DND-41 (cell line): ENCODE measurements at places on chromosomes 7 and 10.

GRCh38 chr10:3786295-3787015, 1.4 kb upstream of the KLF6 start:
- peaks cover 33% of the 10 kb centered on the region for H3K36me3 ChIP-seq
- H3K4me3 ChIP-seq = peak overlapping the region; percentile 66
- peak overlapping the region; percentile 97 for H3K27ac ChIP-seq
- peaks cover 26% of the 10 kb centered on the region for H3K4me1 ChIP-seq
- peak; percentile 32 for DNase-seq
- H3K27me3 ChIP-seq = no peaks in the 10 kb centered on the region

DNA sequence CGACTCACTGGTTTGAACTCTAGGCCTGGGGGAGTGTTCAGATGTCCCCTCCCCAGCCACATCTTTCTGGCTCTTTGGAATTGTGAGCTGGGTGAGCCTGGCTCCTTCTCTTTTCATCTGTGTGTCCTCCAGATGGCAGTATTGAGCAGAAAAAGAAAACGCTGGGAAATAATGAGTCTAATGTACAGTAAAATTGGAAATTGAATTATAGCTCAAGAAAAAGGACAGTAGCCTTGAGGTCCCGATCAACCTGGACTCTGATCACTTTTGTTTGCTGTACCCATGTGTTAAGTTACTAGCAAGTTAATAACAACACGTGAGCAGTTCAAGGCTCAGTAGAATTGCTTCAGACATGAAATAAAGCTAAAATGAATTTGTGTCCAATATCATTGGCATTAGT, 77.9 kb downstream of the SNX10 start:
- peaks cover 12% of the 10 kb centered on the region for H3K36me3 ChIP-seq
- H3K27me3 ChIP-seq = no peaks in the 10 kb centered on the region
- DNase-seq = peak; percentile 56
- H3K4me3 ChIP-seq = peak overlapping the region; percentile 55
- H3K4me1 ChIP-seq = peaks cover 20% of the 10 kb centered on the region

GRCh38 chr7:139893461-139893860, 64.4 kb downstream of the TBXAS1 start:
- no peaks in the 10 kb centered on the region for H3K27me3 ChIP-seq
- H3K36me3 ChIP-seq = no peaks in the 10 kb centered on the region
- no peak overlapping the region for H3K4me3 ChIP-seq
- H3K27ac ChIP-seq = no peak overlapping the region
- DNase-seq = no peak

DNA sequence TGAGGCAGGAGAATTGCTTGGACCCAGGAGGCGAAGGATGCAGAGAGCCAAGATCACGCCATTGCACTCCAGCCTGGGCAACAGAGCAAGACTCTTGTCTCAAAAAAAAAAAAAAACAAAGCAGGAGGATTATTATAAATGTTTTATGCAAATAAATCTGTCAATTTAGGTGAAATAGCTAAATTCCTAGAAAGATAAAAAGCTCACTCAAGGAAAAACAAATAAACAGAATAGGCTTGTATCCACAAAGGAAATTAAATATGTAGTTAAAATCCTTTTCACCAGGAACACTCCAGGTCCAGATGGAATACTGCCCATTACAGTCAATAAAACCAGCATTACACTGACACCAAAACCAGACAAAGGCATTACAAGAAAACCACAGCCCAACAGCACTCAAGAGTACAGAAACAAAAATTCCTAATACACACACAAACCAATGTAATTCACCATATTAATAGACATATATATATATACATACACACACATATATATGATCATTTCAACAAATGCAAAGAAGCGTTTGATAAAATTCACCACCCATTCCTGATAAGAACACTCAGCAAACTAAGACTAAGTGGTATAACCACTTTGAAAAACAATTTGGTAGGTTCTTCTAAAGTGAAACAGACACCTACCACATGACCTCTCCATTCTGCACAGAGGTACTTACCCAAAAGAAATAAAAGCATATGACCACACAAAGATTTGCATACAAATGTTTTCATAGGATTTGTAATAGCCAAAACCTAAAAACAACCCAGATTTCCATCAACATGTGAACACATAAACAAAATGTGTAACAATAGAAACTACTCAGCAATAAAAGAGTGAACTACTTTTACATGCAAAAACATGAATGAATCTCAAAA, 38.8 kb downstream of the ABI1 start:
- DNase-seq = no peak
- H3K4me3 ChIP-seq = no peak overlapping the region
- no peaks in the 10 kb centered on the region for H3K4me1 ChIP-seq

DNA sequence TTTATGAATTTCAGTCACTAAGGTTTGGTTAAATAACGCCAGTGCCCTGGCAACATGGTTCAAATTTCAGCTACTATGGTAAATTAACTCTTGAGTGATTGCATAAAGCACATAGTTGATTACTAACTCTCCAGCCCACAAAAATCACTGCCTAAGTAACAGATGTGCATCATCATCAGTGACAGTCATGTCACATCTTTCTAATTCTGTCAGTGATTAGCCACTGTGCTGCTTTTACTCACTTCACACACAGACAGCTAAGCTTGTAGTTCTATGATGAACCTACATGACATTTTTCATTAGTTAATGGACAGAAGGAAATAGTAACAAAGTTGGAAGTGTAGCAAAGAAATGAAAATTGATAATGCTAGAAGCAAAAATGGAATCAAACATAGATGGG, 108.9 kb downstream of the DNAH11 start:
- no peaks in the 10 kb centered on the region for H3K27me3 ChIP-seq
- H3K27ac ChIP-seq = no peak overlapping the region
- no peak for DNase-seq
- no peaks in the 10 kb centered on the region for H3K36me3 ChIP-seq
- H3K4me1 ChIP-seq = no peaks in the 10 kb centered on the region

DNA sequence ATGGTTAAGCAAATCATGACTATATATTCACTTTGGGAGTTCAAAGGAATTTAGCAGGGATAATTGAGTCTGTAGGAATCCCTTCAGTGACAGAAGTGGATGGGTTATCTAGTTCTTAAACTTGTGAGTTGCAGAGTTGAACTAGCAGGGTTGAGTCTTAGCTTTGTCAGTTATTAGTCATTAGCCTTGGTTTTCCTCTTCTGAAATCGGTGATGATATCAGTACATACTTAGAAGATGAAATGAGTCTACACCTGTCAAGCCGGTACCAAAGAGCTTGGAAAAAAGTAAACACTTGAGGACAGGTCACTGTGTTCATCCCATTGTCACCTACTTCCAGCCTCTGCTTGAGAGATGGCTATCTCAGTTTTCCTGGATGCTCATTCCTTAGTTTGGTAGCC, 73.5 kb downstream of the BUB3 start:
- H3K36me3 ChIP-seq = no peaks in the 10 kb centered on the region
- no peaks in the 10 kb centered on the region for H3K4me1 ChIP-seq

DNA sequence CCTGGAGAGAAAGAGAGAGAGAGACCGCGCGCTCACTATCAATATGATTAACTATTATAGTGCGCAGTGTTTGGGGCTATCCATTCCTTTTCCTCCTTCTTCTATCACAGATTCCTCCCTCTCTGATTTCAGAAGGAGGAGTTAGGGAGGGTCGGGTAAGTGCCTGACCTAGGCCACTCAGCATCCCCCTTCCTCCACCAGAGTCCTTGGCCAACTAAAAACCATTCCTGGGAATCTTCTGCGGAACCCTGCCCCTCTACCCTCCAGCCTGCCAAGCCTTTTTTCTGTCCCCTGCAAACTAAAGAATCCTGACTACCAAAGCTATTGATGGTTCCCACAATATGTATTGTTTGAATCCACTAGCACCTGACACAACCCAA, 256.2 kb upstream of the NFE2L3 start:
- H3K4me3 ChIP-seq = no peak overlapping the region
- H3K27me3 ChIP-seq = peaks cover 6% of the 10 kb centered on the region
- no peak overlapping the region for H3K27ac ChIP-seq

- no peak overlapping the region for H3K4me3 ChIP-seq
- DNase-seq = no peak
- H3K36me3 ChIP-seq = no peaks in the 10 kb centered on the region
- H3K27me3 ChIP-seq = no peaks in the 10 kb centered on the region
Observed at GRCh38 chr7:15204421-15204820, 301.9 kb upstream of the DGKB start.

DNA sequence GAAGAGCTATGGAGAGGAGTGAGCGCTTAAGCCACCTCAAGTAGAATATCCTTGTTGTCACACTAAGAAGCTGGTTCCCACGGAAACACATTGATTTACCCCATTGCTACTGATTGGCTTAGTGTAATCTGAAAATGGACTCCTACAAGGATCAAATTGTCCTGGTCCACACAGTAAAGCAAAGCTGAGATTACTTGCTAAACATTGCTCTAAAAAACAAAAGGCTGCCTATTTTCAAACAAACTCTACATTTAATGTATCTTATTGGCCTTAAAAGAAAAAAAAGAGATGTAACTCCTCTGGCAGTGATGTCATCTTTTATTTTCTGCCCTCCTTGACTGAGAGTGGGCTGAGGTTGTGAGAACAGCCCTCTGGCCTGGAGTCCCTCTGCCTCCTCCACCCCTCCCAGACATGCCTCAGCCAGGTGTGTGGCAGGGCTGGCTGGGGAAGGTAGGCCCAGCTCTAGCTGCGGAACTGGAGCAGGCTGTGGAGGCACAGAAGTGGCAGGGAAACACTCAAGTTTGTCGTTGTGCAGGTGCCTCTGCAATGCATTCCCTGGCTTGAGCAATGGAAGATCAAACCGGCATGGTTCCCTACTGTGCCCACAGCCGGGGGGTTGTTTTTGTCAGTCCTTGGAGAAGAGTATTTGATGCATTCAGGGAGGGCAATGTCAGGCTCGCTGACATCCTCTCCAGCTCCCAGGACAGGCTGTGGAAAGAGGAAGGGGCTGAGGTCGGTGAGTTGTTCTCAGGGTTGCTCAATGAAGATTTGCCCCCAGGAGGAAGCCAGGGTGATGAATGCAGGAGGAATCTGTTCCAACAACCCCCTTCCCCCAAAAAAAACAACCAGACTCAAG, 9.1 kb downstream of the KLF6 start:
- H3K27me3 ChIP-seq = no peaks in the 10 kb centered on the region
- peaks cover 32% of the 10 kb centered on the region for H3K4me1 ChIP-seq
- peak overlapping the region; percentile 7; the same call in 1 of the 2 replicates for H3K27ac ChIP-seq
- H3K36me3 ChIP-seq = peaks cover 64% of the 10 kb centered on the region
- no peak overlapping the region for H3K4me3 ChIP-seq

DNA sequence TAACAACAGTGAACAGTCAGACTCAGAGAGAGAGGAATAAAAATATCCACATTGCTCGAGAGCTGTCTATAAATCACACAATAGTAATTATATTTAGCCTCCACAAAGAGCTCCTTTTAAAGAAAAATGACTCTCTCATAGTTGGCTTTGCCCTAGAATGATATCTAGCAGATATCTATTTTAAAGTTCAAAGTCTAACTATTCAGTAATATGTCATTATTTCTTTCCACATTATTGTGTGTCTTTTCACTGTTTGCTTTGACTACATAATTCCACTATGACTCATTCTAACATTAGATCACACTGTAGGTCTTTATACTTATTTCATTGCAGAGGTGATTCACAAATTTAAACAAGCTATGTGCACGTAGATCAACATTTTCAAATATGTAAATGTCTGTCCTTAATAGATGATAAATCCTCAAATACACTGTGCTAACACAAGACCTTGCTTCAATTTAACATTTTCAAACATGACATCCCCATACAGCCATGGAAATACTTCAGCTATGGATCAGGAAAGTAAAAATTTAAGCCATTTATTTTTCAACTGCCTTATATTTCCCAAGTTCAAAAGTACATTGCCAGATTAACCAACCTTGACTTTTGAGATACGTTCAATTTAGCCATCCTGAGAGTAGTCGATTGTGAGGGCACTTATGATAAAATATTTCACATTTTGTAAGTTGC, 99.9 kb upstream of the AKR1E2 start:
- no peaks in the 10 kb centered on the region for H3K4me1 ChIP-seq
- H3K27me3 ChIP-seq = no peaks in the 10 kb centered on the region
- H3K36me3 ChIP-seq = no peaks in the 10 kb centered on the region
- no peak for DNase-seq

- H3K27me3 ChIP-seq = no peaks in the 10 kb centered on the region
- no peaks in the 10 kb centered on the region for H3K4me1 ChIP-seq
- DNase-seq = no peak
- no peaks in the 10 kb centered on the region for H3K36me3 ChIP-seq
- no peak overlapping the region for H3K27ac ChIP-seq
- H3K4me3 ChIP-seq = no peak overlapping the region
Observed at GRCh38 chr7:48088559-48089045, 463 bp upstream of the UPP1 start.

- no peaks in the 10 kb centered on the region for H3K4me1 ChIP-seq
- no peak overlapping the region for H3K27ac ChIP-seq
- no peak overlapping the region for H3K4me3 ChIP-seq
Observed at GRCh38 chr10:68516766-68517165, 10.6 kb downstream of the SLC25A16 start.

DNA sequence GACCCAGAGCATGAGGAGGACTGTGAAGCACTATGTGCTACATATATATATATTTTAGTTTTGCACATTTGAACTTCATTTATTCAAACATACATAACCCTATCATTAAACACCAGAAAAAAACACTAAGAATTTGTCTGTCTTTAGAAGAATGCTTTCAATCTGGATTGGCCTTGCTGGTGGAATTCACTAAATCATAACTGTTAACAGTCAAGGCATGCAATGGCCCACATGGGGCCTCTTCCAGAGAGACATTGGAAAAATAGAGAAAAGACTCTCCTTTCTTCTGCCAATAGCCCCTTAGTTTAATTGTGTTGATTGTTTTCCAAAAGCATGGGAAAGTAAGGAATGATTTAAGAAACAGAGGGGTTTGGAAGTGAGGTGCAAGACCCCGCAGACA, 77.9 kb downstream of the MRPL32 start:
- H3K27ac ChIP-seq = no peak overlapping the region
- H3K27me3 ChIP-seq = peaks cover 3% of the 10 kb centered on the region
- no peaks in the 10 kb centered on the region for H3K36me3 ChIP-seq
- H3K4me1 ChIP-seq = no peaks in the 10 kb centered on the region
- H3K4me3 ChIP-seq = no peak overlapping the region

GRCh38 chr7:30874656-30875302, 36.9 kb upstream of the AQP1 start:
- H3K27ac ChIP-seq = no peak overlapping the region
- DNase-seq = peak; percentile 19
- no peak overlapping the region for H3K4me3 ChIP-seq
- no peaks in the 10 kb centered on the region for H3K4me1 ChIP-seq
- no peaks in the 10 kb centered on the region for H3K27me3 ChIP-seq

GRCh38 chr7:129746857-129747529, 135.5 kb downstream of the NRF1 start:
- no peak overlapping the region for H3K4me3 ChIP-seq
- DNase-seq = no peak
- H3K27ac ChIP-seq = no peak overlapping the region
- no peaks in the 10 kb centered on the region for H3K4me1 ChIP-seq

- no peak overlapping the region for H3K4me3 ChIP-seq
- H3K27ac ChIP-seq = no peak overlapping the region
- no peaks in the 10 kb centered on the region for H3K36me3 ChIP-seq
- no peak for DNase-seq
- no peaks in the 10 kb centered on the region for H3K27me3 ChIP-seq
Observed at GRCh38 chr10:58955615-58956014, 220.8 kb upstream of the PHYHIPL start.
